NCI-H82 (cell line): ENCODE measurements at places on chromosomes 7 and 10.
A peak's percentile ranks its signal among the peaks of the same experiment; 100 is the strongest.

DNA sequence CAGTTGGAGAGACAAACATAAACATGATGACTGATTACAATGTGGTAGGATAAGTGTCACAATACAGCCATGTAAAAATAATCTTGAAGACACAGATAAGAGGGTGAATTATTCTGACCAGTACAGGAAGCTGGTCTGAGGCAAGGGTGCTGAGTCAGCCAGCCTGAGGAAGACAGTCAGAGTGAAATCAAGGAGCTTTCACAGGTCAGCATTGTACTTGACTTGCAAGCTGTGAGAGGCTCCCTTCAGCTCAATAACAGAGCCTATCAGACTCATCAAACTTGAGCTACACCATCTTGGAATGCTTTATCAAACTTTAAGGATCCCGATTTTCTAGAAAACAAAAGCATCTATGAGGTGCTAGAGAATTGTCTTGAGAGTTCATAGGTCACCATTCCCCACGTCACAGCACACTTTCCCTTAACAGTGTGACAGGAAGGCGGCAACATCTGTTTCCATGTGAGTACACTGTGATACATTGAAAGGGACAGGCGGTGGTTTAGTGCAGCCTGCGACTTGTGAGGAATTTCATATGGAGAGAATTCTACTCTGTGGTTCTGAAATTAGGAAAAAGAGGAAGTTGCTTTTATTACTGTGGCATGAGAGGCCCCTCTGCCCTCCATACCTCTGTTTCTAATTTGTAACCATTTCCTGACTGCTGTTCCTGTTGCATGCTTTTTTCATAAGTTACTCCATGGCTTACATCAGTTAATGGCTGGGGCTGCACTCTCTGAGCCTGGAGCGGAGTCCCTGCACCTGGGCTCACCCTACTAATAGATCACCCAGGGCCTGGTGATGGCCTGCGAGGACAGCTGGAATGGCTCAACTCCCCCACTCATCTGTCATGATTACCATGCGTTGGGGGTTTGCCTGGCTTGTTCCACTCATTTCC lies 417.1 kb downstream of the SUGCT start:
- peak; percentile 45 for DNase-seq

- no peak for DNase-seq
These were observed 138.0 kb downstream of the CAMK1D start for GRCh38 chr10:12487366-12487765.

DNA sequence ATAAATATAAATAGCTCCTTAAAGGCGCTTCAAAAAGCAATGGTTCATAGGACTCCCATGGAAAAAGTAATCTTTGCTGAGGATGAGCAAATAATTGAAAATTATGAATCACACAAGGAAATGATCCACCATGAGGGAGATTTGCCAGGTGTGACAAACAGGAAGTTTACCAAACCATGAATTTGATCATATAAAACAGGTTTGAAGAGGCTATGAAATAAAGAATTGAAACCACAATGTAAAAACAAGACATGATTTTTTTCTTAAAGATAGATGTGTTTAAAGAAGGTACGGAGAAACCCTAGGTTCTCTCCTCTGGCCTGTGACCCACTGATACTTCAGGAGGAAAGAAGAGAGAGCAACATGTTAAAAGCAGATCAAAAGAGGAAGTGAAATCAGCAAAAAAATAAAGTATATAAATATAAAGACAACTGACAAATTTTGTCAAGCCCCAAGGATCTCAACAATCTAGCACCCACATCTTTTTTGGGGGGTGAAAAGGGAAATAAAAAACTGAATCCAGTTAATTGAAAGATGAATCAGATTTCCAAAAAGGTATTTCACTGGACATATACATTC lies 111.3 kb upstream of the ASAH2 start:
- no peak for DNase-seq

DNA sequence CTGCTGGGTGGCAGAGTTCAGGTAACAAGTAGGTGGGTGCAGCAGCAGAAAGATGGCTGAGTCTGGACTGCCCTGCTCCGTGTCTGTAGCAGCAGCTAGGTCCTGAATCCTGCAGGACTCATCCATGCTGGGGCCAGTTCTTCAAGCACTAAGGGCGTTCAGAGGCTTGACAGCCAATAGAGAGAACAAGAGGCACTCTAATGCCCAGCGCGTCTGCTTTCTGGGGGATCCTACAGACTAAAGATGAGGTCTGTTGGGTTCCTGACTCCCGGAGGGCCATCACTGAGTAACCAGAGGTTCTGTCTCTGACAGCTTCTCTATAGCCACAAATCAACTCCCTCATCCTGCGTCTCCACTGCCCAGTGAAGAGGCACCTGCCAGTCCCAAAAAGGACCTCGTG lies 125.5 kb downstream of the PTPN20 start:
- DNase-seq = no peak

GRCh38 chr7:2554661-2555111 lies 638 bp downstream of the BRAT1 start:
- peak; percentile 58 for DNase-seq

DNA sequence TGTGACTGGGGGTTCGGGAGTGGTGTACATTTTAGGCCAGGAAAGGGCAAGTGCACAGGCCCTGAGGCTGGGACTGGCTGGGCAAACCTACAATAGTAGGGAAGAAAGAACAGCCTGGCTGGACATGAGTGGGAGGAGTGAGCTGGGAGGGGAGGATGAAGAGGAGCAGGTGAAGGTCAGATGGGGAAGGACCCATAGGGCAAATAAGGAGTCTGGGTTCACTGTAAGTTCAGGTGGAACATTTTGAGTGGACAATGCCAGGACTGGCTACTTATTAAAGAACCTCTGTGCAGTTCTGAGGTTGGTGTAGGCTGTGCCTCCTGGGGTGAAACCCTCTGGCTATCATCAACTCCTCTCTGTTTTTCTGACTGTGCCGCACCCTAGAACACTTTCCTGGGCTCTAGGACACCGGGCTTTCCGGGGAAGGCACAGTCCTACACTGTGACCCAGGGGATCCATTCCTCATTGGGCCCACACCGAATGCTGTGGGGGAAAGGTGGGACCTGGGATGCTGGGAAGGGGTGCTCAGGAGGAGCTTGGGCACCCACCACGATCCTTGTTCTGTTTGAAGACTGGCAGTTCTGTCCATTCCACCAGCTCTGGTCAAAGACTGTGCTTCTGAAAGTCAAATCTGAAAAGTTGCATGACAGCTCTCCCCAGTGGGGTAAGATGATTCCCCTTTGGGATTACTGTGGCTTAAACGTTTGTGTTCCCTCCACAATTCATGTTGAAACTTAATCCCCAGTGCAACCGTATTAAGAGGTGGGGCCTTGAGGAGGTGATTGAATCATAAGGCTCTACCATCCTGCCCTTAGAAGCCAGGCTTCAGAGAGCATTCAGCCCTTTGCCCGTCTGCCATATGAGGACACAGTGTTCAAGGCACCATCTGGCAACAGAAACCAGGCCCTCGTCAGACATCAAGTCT lies 4.0 kb upstream of the MMP21 start:
- DNase-seq = peak; percentile 96

DNA sequence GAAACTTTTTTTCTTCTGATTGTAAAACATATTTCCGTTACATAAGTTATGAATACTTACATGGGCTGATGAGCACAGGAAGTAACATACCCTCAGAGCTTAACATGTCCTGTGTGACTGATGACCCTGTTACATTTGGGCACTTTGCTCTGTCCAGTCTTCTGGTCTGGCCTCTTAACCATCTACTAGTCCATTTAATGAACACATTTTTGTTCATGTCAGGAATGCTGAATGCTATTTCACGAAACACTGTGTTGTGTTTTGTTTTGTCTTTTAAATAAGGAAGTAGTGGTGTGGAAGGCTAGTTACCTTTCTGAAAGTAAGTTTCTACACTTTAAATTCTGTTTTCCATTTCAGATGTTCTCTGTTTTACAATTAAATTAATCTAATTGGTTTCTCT lies 77.7 kb downstream of the RBM33 start:
- no peak for DNase-seq

- peak; percentile 7 for DNase-seq
These were observed 991 bp downstream of the ZNF239 start for GRCh38 chr10:43573250-43574000.

GRCh38 chr7:155358066-155358947 lies 60.6 kb downstream of the INSIG1 start:
- DNase-seq = no peak

- DNase-seq = peak; percentile 15
These were observed 149.0 kb upstream of the CDCA7L start for GRCh38 chr7:22094413-22095342.

- no peak for DNase-seq
These were observed 15.6 kb upstream of the RTKN2 start for GRCh38 chr10:62284221-62284620.

DNA sequence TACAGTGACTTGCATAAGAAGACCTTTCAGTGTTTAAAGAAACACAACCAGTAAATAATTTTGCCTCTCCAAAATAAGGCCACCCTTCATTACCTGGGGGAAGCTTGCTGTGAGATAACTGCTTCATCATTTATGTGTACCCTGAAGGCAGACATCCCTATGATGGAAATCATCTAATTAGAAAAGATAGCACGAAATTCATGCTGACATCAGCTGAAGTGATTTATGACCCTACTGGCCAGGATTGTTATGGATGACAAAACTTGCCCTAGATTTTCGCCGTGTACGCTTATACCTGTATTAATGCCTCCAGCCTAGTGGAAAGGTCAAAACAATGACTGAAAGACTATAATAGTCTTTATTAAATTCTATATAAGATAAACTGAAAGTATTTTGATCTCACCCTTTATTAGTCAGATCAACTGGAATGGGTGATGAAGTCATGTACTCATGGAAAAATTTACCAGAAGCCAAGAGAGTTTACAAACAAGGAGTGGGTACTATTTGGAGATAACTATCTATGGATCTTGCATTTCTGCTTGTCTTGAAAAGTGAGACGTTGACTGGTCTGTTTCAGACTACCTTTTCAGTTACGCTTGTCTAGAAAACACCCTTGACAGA lies 114.2 kb downstream of the PPP1R3A start:
- no peak for DNase-seq

- no peak for DNase-seq
These were observed 61.2 kb upstream of the FAM171A1 start for GRCh38 chr10:15432266-15432665.

DNA sequence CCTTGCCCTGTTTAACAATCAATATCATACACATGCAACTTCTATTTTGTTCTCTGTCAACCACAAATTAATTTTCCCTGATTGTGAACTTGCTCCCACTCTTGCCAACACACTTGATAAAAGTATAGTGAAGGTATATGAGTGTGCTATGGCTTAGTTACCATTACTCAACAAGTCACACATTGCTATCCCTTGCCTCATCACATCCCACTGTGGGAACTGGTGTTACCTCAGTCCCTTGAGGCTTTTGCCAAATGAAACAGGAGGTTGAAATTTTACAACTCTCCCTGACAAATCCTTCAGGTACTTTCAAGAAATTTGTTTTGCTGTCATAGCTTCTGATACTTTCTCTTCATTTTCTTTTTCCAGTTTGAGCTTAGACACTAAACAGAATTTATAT lies 472.5 kb upstream of the SEMA3D start:
- DNase-seq = no peak

GRCh38 chr10:86364491-86365345 lies 1.9 kb downstream of the GRID1 start:
- no peak for DNase-seq

GRCh38 chr10:32114508-32114907 lies 58.3 kb upstream of the KIF5B start:
- DNase-seq = no peak

GRCh38 chr7:2497500-2498336 lies 21.5 kb upstream of the GRIFIN start:
- DNase-seq = peak; percentile 77

GRCh38 chr7:114956702-114957101 lies 34.8 kb downstream of the MDFIC start:
- DNase-seq = no peak

DNA sequence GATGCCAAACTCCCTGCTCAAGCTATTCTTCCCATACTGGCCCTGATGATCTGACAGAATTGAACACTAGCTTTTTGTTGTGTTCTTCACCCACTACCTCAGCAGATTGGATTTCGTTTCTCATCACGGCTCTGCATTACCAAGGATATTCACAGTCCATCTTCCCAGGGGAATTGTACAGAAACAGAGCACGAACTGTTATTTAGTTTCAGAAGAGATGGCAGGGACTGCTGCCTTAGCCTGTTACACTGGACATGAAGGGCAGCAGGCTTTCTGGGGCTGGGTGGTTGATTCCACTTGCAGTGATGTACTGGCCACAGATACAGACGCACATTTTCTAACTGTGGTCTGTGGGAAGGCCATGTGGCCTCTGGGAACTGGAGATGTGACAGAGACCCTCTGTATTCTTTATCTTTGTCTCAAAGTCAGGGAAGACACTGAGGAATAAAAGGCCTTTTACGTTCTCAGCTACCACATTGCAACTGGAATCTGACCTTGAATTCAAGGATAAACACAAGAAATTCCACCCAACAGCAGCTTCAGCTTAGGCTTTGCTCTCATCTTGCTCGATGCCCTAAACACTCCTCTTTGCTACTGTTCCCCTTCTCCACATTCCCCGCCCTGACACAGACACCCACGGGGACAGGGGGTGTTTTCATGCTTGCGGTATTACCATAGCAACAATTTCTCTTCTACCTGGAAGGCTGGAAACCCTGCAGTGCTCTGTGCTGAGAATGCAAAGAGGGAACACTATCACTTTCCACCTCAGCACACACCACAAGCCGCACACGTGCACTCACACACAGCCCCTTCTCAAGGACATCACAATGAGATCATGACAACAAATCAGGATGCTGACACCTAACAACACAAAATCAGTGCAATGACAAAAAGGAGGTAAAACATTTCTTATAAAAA lies 81.7 kb downstream of the RNF216 start:
- DNase-seq = peak; percentile 3

- no peak for DNase-seq
These were observed 2.6 kb downstream of the MYO1G start for GRCh38 chr7:44976040-44976745.

DNA sequence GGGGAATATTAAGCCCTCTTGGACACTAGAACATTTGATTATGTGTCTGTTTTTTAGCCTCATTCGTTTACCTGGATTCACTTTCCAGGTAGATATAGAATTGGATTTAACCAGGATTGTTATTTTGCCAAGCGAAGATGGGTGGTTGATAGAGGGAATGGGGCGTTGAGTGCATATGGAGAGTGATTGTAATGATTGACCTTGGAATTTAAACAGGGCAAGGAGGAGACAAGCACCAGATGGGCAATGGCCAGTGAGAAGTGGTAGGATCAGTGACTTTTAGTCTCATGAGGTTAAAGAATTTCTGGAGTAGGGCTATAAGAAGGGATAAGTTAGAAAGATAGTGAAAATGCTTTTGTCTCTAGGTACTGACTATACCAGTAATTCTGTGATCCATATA lies 211.2 kb upstream of the CSTF2T start:
- no peak for DNase-seq

GRCh38 chr10:1754506-1755153 lies 17.3 kb upstream of the ADARB2 start:
- DNase-seq = no peak

GRCh38 chr10:101219139-101219945 lies 9.9 kb downstream of the LBX1 start:
- DNase-seq = no peak
